ENCODE measurements at places on chromosomes 13 and 19.

DNA sequence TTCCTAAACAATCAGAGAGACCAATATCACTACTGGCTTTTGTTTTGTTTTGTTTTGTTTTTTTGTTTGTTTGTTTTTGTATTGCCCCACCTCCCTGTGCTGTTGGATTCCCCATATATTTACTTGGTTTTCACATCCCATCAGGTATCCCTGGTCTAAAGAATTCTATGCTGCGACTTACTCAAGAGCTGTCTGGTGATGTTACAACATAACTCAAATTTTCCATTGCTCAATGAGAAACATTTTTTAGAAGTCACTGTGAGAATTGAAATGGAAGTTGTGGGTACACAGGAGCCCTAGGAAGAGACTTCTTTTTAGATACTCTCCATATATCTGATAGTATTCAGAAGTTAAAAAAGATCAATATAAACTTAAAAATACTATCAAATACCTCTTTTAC is 181.4 kb downstream of the KLF5 start:
- DNase-seq, result no peak

GRCh38 chr19:19627621-19628500 is at the start of gene LPAR2:
TSS of gene LPAR2 (minus strand) at chr19:19628220. CDS start at chr19:19627275, 945 bp downstream.
- peak; percentile 90 for DNase-seq

DNA sequence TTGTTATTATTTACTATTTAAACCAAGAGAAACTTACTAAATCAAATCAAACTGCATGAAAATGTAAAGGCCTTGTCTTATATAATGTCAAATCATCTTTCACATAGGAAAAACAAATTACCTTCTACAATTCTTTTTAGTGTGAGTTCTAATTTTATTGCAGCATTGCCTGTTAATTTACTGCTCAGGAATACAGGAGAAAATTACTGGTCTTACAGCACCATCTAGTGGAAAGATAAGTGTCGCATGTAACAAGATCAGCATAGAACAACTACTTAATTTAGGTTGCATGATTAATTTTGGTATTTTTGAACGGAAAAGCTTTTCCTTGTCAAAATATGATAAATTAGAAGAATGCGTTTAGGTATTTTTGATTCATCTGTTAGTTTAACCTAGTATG is 502.7 kb downstream of the UQCRFS1 start:
- DNase-seq, result peak; percentile 26

- DNase-seq, result no peak
Observed at GRCh38 chr13:23963184-23963931, 66.1 kb upstream of the C1QTNF9B start.

Data from RWPE1 (cell line).